Myocyte (in vitro differentiated cells): ENCODE measurements at places on chromosomes 11 and 22. TPM values are rescaled to one million over a fixed set of nuclear protein-coding genes. Genes with fewer than 3 reads are reported as not detected.

The TRIM6 gene
- 0.31 and 0.40 TPM in 2 replicates for total RNA-seq

The HSPB2 gene
- 14.6 and 15.6 TPM in 2 replicates for total RNA-seq

The OR2D2 gene
- total RNA-seq: not detected in 2 replicates

The FREY1 gene
- 0.29 and 0.42 TPM in 2 replicates for total RNA-seq

The PPM1F gene
- total RNA-seq: 98.1 and 173 TPM in 2 replicates

GRCh38 chr22:49862496-49862776, 8.8 kb downstream of the ZBED4 start:
- no peak for DNase-seq

GRCh38 chr11:20059587-20060021, 100.7 kb downstream of the DBX1 start:
- DNase-seq: no peak

DNA sequence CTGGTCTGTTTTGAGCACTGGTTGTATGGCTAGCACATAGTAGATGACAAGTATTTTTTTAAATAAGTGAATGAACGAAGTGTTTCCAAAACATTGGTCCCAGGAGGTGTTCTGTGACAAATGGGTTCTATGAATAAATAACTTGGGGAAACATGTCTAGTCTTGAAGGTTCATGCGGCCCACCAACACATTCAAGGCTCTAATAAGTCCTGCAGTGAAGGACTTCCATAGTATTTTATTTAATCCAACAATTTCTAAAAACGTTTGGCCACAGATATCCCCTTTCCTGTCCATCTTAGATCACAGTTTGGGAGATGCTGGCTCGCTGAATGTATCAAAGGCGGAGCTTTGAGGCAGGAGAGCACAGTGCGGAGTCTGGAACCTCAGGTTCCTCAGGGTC, 22.5 kb downstream of the PARVG start:
- no peak for DNase-seq

DNA sequence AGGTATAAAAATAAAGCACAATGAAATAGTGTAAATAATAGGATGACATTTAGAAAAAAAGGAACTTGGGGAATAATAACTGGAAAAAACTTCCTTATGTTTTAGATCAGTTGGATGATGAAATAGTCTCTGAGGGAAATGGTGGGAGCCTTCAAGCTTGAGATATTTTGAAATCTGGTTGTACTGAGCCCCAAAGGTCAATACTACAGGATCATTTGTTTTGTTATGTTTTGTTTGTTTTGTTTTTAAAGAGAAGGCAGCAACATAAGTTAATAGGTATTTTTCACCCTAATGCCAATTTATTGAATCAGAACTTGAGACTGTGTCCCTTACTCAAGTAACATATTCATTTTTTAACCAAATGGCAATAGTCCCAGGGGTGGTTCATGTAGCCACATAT, 393.1 kb downstream of the ETS1 start:
- DNase-seq: no peak

GRCh38 chr22:49632199-49633009, 195.3 kb downstream of the BRD1 start:
- DNase-seq: peak; percentile 24

- no peak for DNase-seq
These were observed 9.2 kb upstream of the FAM83F start for GRCh38 chr22:39985383-39986035.

DNA sequence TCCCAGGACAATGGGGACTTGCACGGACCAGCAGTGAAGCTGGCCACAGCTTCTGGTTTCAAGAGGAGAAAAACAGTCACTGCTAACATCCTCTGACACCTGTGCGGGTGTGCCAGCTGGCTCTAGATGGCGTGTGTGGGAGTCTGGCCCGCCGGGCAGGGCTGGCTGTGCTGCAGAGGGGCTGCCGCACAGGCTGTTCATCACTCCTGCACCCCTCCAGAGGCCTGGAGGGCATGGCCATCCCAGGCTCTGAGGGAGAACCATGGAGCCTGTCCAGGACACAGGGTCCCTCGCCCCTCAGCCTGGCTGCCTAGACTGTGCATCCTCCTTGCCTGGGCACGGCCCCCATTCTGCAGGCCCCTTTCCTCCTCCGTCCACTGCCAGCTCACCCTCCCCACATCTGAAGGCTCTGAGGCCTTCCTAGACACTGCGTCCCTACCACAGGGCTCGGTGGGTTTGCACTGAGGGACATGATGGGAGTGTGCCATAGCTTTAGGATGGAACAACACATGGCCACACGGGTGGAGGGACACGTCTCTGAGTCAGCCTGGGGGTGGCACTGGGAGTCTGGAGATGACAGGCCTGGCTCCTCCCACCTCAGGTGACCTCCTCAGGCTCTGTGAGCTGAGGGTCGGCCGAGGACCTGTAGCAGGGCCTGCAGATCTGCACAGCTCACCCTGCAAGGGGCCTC, 42.1 kb upstream of the GNB1L start:
- no peak for DNase-seq

- DNase-seq: no peak
These were observed 19.5 kb upstream of the FADD start for GRCh38 chr11:70183483-70184176.
